ENCODE measurements at places on chromosomes 5 and 9.
A peak's percentile ranks its signal among the peaks of the same experiment; 100 is the strongest.

DNA sequence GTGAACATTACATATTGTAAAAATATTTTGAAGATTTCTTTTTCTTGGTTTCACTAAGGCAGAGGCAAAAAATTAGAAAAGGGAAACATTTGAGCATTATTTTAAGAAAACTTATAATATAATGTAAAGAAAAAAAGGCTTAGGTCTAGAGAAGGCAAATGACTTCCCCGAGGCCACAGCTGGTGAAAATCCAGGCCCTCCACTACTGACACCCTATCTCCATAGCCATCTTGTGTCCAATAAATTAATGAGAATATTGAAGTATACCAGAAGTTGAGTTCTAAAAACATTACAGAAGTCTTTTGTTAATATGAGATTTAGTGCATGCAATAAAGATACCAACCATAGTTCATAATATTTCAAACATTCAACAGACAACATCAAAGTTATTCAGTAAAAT lies 459.9 kb upstream of the RORB start:
- DNase-seq, result no peak

GRCh38 chr9:118522093-118523028 lies 818.2 kb downstream of the TLR4 start:
- DNase-seq, result peak; percentile 17

- DNase-seq, result no peak
Observed at GRCh38 chr9:89376741-89377351, 58.5 kb downstream of the SECISBP2 start.

GRCh38 chr9:76354221-76354620 lies 40.0 kb downstream of the RFK start:
- no peak for DNase-seq

DNA sequence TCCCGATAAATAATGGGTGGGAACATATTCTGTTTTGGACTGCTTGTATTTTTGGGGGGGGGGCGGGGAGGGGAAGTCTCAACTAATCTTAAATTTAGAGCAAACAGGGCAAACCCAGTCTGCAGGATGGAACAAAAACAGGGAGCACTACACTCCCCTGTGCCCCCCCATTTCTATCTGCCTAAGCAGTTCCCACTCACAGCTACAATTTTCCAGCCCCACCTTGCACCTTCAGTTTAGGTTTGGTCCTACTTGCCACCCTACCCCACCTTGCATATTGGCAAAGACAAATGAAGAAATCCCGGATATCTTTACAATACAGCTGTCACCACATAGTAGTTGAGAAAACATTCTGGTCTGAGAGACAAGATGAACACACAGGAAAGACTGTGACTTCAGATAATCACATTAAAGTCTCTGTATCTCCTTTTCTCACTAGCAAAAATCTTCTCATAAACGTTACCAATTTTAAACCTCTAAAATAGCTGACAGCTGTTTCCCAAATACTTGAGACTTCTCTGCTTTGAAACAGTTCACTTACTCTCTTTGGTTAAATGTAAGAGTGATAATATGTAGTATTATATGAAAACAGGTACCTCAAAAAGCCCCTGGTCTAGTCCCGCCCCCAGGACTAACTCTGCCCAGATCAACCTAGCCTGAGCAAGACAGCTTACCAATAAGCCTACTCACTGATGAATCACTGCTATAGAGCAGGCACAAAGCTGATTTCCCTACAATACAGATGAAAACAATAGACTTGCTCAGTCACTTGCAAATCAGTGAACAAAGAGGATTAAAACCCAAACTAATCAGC lies 5.2 kb upstream of the RAPGEF6 start:
- DNase-seq, result peak; percentile 72

- no peak for DNase-seq
Observed at GRCh38 chr9:91182429-91183225, 179.1 kb downstream of the AUH start.

DNA sequence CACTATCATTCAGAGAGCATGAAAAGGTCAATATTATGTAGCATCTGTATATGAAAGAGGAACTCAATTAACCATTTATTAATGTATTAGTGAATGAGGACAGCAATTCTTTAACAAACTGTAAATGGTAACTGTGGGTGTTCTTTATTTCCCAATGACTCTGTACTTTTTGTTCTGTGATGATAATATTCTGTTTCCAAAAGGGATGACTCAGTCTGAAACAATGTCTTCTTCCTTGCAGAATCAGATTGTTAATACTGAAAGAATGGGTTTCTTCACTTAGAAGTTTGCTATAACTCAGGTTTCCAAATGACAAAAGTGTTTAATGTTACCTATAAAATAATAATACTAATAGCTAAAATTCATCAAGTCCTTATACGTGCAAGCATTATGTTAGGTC lies 1518.7 kb upstream of the WWC1 start:
- DNase-seq, result no peak

Measured in activated T-cell treated with anti-CD3 and anti-CD28 coated beads, Interleukin-2, amount 50 U/mL, for 48 hours (primary cell).